Glutamatergic neuron (in vitro differentiated cells): ENCODE measurements at places on chromosomes 6 and 20. TPM values are rescaled to one million over a fixed set of nuclear protein-coding genes. Genes with fewer than 3 reads are reported as not detected.

Gene GNAS-AS1
- total RNA-seq = 11.7 TPM

Gene SLC22A16
- total RNA-seq = not detected

- H3K27ac ChIP-seq = peak overlapping the region; percentile 88
- DNase-seq = no peak
- H3K27me3 ChIP-seq = peaks cover 6% of the 10 kb centered on the region
- H3K4me1 ChIP-seq = peaks cover 17% of the 10 kb centered on the region
- H3K4me3 ChIP-seq = peak overlapping the region; percentile 81
- H3K36me3 ChIP-seq = no peaks in the 10 kb centered on the region
These were observed 11.0 kb upstream of the ELOVL5 start for GRCh38 chr6:53359843-53360092.

DNA sequence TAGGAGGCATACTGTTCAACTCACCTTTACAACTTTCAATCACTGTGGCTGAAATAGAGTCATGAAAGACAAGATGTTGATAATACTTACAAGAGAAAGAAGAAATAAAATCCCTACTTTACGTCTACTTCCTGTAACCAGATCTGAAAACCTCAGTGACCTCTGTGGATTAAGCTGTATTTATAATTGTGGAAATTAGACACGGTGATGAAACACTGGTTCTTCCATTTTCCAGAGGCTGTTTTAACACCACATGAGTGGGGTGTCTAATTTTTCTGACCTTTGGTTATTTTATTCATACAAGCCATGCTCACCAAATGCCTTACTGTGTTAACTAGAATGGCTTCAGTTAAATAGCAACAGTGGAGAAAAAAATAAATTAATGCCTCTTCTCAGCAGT is 58.5 kb upstream of the HIVEP1 start:
- no peak overlapping the region for H3K27ac ChIP-seq
- no peak overlapping the region for H3K4me3 ChIP-seq
- H3K4me1 ChIP-seq = no peaks in the 10 kb centered on the region
- DNase-seq = no peak
- no peaks in the 10 kb centered on the region for H3K27me3 ChIP-seq

DNA sequence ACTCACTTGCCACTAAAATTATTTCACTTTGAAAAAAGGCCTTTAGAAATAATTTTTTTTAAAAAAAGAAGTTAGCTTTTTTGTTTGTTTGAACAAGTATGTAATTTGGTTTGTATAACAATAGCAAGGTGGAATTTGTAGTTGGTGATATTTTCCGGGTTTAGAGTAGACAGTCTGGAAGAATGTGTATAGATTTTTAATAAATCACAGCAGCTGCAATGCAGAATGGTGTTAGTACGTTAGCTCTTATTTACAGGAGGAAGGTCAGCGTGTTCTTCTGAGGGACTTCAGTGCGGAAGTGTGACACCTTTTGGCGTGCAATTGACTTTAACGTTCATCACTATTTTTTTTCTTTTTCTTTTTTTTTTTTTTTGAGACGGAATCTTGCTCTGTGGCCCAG is 115.4 kb downstream of the PLEKHG1 start:
- H3K4me3 ChIP-seq = no peak overlapping the region
- peaks cover 3% of the 10 kb centered on the region for H3K4me1 ChIP-seq
- no peak for DNase-seq
- H3K36me3 ChIP-seq = no peaks in the 10 kb centered on the region
- peaks cover 2% of the 10 kb centered on the region for H3K27me3 ChIP-seq

Gene GINS1
- 5.3 TPM for total RNA-seq

Gene RBPJL
- total RNA-seq = not detected

GRCh38 chr20:22274330-22274729 is 310.0 kb downstream of the FOXA2 start:
- H3K4me1 ChIP-seq = peaks cover 3% of the 10 kb centered on the region
- no peaks in the 10 kb centered on the region for H3K27me3 ChIP-seq
- H3K4me3 ChIP-seq = no peak overlapping the region
- DNase-seq = no peak
- no peaks in the 10 kb centered on the region for H3K36me3 ChIP-seq

DNA sequence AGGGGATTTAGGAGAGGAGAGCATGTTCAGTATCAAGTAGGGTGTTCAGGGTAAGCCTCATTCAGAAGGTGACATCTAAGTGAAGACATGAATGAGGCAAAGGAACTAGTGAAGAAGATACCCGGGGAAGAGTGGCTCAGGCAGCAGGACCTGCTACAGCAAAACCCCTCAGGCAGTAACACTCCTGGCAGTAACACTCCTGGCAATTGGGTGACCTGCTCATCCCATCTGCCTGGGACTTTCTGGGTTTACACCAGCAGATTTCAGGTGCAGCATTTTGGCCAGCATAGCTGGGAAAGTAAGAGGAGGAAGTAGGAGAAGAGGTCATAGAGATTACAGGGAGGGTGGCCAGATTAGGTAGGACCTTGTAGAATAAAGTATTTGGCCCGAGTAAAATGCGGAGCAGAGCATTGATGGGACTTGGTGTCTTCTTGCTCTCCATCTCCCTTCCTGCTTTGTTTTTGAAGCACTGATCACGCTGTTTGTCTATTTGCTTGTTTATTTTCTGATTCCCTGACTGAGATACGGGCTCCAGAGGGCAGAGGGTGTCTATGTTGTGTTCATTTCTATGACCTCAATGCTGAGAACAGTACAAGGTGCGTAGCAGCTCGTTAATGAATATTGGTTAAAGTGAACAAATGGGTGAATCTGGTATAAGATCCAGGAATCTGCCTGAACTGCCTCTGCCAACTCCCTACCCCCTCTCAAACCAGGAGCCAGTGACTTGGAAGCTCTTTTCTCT is 88.3 kb downstream of the IYD start:
- no peaks in the 10 kb centered on the region for H3K27me3 ChIP-seq
- DNase-seq = no peak
- H3K4me3 ChIP-seq = no peak overlapping the region
- no peaks in the 10 kb centered on the region for H3K4me1 ChIP-seq
- no peaks in the 10 kb centered on the region for H3K36me3 ChIP-seq

Gene FGD2
- not detected for total RNA-seq

GRCh38 chr20:48783533-48784272 is 44.1 kb downstream of the PREX1 start:
- no peak overlapping the region for H3K4me3 ChIP-seq
- H3K27ac ChIP-seq = no peak overlapping the region
- H3K4me1 ChIP-seq = peaks cover 30% of the 10 kb centered on the region
- peaks cover 7% of the 10 kb centered on the region for H3K27me3 ChIP-seq

- H3K27ac ChIP-seq = no peak overlapping the region
- H3K4me1 ChIP-seq = no peaks in the 10 kb centered on the region
- DNase-seq = peak; percentile 89
- H3K36me3 ChIP-seq = no peaks in the 10 kb centered on the region
- no peaks in the 10 kb centered on the region for H3K27me3 ChIP-seq
These were observed 29.0 kb downstream of the HNF4A start for GRCh38 chr20:44384423-44385027.

DNA sequence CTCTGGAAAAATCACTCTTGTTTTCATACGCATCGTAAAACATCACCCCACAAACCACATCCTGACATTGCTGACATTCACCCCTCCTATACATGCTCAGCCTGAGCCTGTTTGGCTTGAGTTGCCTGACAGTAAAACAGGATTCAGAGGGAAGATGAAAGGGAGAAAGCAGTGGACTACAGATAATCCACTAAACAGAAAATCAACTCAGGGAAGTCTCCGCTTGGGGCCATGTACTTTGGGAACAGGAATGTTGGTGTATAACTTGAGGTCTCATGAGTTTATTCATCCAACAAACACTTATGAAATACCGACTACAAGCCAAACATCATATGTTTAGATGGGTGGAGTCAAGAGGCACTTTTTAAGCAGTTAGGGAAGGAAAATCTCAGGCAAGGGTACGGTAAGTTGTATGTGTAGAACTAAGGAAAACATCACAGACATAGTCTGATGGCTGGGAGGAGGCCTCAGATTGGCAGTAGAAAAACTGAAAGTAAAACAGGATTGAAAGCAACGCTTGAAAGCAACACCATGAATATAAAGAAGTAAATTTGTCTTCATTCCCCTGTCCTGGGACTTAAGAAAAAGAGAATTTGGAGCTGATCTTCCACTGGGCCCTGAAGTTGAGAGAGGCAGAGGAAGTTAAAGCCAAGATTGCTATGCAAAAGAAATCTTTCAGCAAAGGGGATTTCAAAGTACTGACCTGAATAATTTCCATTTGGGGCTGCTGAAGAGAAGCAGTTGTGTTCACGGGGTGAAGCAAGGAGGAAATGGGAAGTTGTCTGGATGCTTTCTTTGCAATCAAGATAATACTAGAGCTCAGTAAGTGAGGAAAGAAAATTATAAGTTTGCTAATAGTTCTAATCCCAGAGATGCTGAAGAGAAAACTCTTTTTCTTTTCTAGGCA is 28.8 kb downstream of the PDE7B start:
- peaks cover 4% of the 10 kb centered on the region for H3K4me1 ChIP-seq
- H3K27ac ChIP-seq = no peak overlapping the region
- H3K36me3 ChIP-seq = no peaks in the 10 kb centered on the region
- no peak for DNase-seq
- H3K4me3 ChIP-seq = no peak overlapping the region

GRCh38 chr6:105800398-105800797 is 285.7 kb upstream of the PRDM1 start:
- no peaks in the 10 kb centered on the region for H3K4me1 ChIP-seq
- no peak for DNase-seq
- no peak overlapping the region for H3K4me3 ChIP-seq
- no peaks in the 10 kb centered on the region for H3K27me3 ChIP-seq
- H3K27ac ChIP-seq = no peak overlapping the region

- H3K27ac ChIP-seq = no peak overlapping the region
- no peak overlapping the region for H3K4me3 ChIP-seq
- peaks cover 5% of the 10 kb centered on the region for H3K36me3 ChIP-seq
- H3K27me3 ChIP-seq = no peaks in the 10 kb centered on the region
- DNase-seq = no peak
- no peaks in the 10 kb centered on the region for H3K4me1 ChIP-seq
These were observed 79.7 kb upstream of the SYNDIG1 start for GRCh38 chr20:24389686-24390085.

DNA sequence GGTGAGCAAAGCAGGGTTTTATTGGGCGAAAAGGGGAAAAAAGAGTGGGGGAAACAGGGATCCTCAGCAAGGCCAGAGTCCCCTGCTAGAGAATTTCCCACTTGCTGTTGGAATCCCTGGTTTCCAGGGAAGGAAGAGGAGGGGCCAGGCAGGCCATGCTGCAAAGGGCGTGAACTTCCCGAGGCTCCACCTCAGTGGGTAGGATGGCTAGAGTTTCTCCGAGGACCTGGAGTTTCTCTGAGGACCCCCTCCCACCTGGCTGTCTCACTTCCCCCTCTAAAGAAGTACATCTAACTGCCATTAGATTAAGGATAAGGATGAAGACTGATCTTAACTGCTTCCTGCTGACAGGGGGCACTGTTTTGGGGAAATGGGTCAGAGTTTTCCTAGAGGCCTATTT is 1239.3 kb upstream of the GJE1 start:
- H3K4me1 ChIP-seq = no peaks in the 10 kb centered on the region
- no peaks in the 10 kb centered on the region for H3K36me3 ChIP-seq
- no peak overlapping the region for H3K27ac ChIP-seq
- H3K4me3 ChIP-seq = no peak overlapping the region
- DNase-seq = no peak
- H3K27me3 ChIP-seq = peaks cover 3% of the 10 kb centered on the region

DNA sequence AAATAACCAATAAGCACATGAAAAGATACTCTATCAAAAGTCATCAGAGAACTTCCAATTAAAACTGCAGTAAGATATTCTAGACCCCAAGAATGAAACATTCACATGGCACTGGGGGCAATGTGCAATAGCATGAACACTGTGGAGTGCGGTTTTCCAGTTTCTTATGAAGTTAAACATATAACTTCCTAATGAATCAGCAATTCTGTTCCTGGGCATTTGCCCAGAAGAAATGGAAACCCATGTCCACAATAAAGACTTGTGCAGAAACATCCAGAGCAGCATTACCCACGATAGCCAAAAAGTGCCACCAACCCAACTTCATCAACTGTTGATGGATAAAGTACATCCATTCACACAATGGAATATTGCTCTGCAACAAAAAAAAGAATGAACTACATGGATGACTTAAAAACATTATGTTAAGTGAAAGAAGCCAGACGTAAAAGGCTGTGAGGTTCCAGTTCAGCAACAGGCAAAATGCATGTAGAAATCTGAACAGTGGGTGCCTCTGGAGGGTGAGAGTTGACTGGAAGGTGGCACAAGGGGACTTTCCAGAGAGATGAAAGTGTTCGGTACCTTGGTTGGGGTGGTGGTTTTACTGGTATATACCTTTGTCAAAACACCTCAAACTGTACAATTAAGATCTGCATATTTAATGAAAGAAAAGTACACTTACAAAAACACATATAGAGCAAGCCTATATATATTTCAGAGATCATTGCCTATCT is 207.2 kb upstream of the ECI2 start:
- H3K36me3 ChIP-seq = peaks cover 11% of the 10 kb centered on the region
- no peak overlapping the region for H3K27ac ChIP-seq
- no peak for DNase-seq
- no peaks in the 10 kb centered on the region for H3K27me3 ChIP-seq
- H3K4me3 ChIP-seq = no peak overlapping the region

- H3K36me3 ChIP-seq = no peaks in the 10 kb centered on the region
- H3K4me1 ChIP-seq = no peaks in the 10 kb centered on the region
- H3K4me3 ChIP-seq = no peak overlapping the region
These were observed 8.4 kb upstream of the LINC00237 start for GRCh38 chr20:21114584-21114983.

GRCh38 chr20:22383156-22383555 is 201.2 kb downstream of the FOXA2 start:
- no peak overlapping the region for H3K4me3 ChIP-seq
- H3K36me3 ChIP-seq = no peaks in the 10 kb centered on the region

GRCh38 chr6:28707387-28708282 is 182.0 kb downstream of the GPX5 start:
- peaks cover 20% of the 10 kb centered on the region for H3K36me3 ChIP-seq
- DNase-seq = no peak
- H3K4me1 ChIP-seq = no peaks in the 10 kb centered on the region
- H3K27ac ChIP-seq = no peak overlapping the region
- H3K4me3 ChIP-seq = peak overlapping the region; percentile 93

DNA sequence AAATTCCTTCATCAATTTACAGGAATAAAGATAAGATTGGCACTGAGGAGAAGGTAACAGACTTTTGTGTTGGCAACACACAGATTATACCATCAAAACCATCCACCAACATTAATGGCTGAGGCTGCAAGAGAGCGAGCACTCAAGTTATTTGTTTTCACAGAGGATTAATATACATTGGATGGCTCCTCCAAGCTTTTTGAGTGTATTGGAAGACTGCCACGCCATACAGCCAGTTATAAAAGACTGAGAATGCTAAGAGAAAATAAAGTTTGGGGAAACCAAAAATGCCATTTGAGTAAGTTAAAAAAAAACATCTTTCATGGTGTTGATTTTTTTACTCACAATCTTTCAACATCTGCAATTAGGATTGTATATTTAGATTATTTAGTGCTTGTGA is 973.8 kb upstream of the SLC35B3 start:
- no peaks in the 10 kb centered on the region for H3K36me3 ChIP-seq
- no peak overlapping the region for H3K4me3 ChIP-seq

- H3K27ac ChIP-seq = no peak overlapping the region
- H3K27me3 ChIP-seq = no peaks in the 10 kb centered on the region
- DNase-seq = no peak
- peaks cover 23% of the 10 kb centered on the region for H3K4me1 ChIP-seq
- H3K36me3 ChIP-seq = no peaks in the 10 kb centered on the region
- H3K4me3 ChIP-seq = no peak overlapping the region
These were observed 23.1 kb downstream of the MAN1A1 start for GRCh38 chr6:119326291-119327005.
